ENCODE measurements at places on chromosomes 6 and 20. TPM values are rescaled to one million over a fixed set of nuclear protein-coding genes. Genes with fewer than 3 reads are reported as not detected.

MYB gene
- not detected for total RNA-seq

FNDC11 gene
- total RNA-seq: 0.12 TPM

PI3 gene
- total RNA-seq: not detected

IP6K3 gene
- not detected for total RNA-seq

HUS1B gene
- not detected for total RNA-seq

TRIM38 gene
- total RNA-seq: 17.2 TPM

DSE gene
- 48.9 TPM for total RNA-seq

ABCC10 gene
- total RNA-seq: 10.6 TPM

GFRA4 gene
- total RNA-seq: not detected

ERVFRD-1 gene
- total RNA-seq: not detected

BPIFB4 gene
- 0.24 TPM for total RNA-seq

DXO gene
- 11.5 TPM for total RNA-seq

ENPP4 gene
- 0.59 TPM for total RNA-seq

CYP21A2 gene
- 0.15 TPM for total RNA-seq

INSM1 gene
- not detected for total RNA-seq

ARMH2 gene
- not detected for total RNA-seq

FRK gene
- total RNA-seq: 1.4 TPM

FAM184A gene
- total RNA-seq: 0.83 TPM

TMEM244 gene
- not detected for total RNA-seq

GHRH gene
- not detected for total RNA-seq

BCAS1 gene
- not detected for total RNA-seq

SLC29A1 gene
- total RNA-seq: 9.5 TPM

PAK5 gene
- not detected for total RNA-seq

FYN gene
- 74.5 TPM for total RNA-seq

CMTR1 gene
- total RNA-seq: 22.0 TPM

OR2B6 gene
- not detected for total RNA-seq

HCRTR2 gene
- total RNA-seq: not detected

OXT gene
- total RNA-seq: not detected

TRIM15 gene
- not detected for total RNA-seq

FERMT1 gene
- total RNA-seq: 4.9 TPM

TMEM30A gene
- 82.9 TPM for total RNA-seq

GLP1R gene
- total RNA-seq: not detected

ULBP1 gene
- 0.06 TPM for total RNA-seq

ZNF292 gene
- 17.7 TPM for total RNA-seq

FAM209B gene
- not detected for total RNA-seq

TFAP2C gene
- total RNA-seq: not detected

Measured in cardiac ventricle fibroblast (primary cell).